ENCODE measurements at places on chromosomes 3 and 15.

- DNase-seq = peak; percentile 82
Measured at GRCh38 chr3:79167651-79168416, 600.0 kb downstream of the ROBO1 start.

GRCh38 chr3:8657804-8658305 lies 13.3 kb upstream of the SSUH2 start:
- DNase-seq = no peak

DNA sequence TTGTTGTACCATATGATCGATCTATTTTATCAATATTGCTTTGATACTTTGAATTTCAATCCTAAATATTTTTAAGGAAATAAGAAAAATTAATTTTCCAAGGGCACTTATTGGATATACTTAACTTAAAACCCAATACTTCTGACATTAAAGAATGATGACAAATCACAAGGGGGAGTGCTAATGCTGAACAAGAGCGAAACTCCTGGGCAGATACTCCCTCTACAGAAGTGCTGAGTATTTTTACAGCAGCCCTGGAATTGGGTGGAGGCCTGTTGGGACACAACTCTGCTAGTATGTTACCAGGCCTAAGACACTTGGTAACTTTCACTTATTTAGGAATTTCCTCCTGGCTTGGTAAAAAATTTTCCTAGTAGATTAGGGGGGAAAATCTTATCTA lies 46.2 kb downstream of the DENND6A start:
- DNase-seq = no peak

- DNase-seq = no peak
Measured at GRCh38 chr3:51947215-51947900, 5.2 kb downstream of the PARP3 start.

- no peak for DNase-seq
Measured at GRCh38 chr3:172627057-172627809, 83.6 kb downstream of the NCEH1 start.

- no peak for DNase-seq
Measured at GRCh38 chr15:58077427-58077826, 11.9 kb upstream of the ALDH1A2 start.

- DNase-seq = no peak
Measured at GRCh38 chr3:112230033-112230432, 64.0 kb downstream of the SLC9C1 start.

DNA sequence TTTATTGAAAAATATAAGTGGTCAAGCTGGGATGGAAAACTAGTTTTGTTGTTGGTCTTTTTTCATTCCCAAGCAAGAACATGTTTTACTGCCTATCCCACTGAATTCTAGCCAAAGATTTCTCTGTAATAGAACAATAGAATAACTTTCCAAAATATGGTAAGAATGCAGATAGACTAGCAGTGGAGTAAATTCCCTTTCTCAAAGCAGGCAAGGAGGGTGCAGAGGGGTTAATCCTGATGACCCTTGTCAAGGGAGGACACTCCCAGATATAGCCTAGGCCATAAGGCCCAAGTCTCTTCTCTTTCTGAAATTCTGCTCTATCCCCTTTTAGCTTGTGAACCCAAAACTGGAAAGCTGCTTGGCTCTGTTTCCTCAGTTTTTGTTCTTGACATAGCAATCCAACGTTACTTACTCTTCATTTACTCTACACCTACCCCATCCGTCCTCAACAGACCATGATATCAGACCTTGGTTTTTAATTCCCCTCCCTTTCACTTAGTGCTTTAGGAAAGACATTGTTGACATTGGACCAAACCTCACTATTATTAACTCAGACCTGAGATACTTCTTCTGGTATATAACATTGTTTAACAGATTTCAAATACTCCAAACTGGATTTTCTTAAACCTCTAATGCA lies 453.6 kb upstream of the THBS1 start:
- peak; percentile 45 for DNase-seq

GRCh38 chr15:39834256-39834655 lies 51.6 kb upstream of the FSIP1 start:
- no peak for DNase-seq
